ENCODE measurements at places on chromosomes 5 and 9.

- DNase-seq: no peak
Measured at GRCh38 chr5:173479711-173480110, 136.7 kb downstream of the BOD1 start.

DNA sequence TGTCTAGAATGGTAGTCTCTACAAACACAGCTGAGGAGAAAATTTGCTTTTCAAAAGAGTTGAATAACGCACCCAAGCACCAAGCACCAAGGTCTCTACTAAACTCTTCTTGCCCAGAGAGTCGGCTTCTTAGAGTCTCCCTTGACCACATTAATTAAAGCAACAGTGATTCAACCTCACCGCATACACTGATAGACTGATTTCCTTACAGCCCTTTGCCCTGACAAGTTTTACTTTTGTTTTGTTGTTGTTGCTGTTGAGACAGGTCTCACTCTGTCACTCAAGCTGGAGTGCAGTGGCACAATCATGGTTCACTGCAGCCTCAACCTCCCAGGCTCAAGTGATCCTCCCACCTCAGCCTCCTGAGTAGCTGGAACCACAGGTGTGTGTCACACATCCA, 1035.7 kb upstream of the DMAC1 start:
- DNase-seq: no peak

GRCh38 chr9:34685591-34685990, 5.5 kb downstream of the CCL19 start:
- no peak for DNase-seq

DNA sequence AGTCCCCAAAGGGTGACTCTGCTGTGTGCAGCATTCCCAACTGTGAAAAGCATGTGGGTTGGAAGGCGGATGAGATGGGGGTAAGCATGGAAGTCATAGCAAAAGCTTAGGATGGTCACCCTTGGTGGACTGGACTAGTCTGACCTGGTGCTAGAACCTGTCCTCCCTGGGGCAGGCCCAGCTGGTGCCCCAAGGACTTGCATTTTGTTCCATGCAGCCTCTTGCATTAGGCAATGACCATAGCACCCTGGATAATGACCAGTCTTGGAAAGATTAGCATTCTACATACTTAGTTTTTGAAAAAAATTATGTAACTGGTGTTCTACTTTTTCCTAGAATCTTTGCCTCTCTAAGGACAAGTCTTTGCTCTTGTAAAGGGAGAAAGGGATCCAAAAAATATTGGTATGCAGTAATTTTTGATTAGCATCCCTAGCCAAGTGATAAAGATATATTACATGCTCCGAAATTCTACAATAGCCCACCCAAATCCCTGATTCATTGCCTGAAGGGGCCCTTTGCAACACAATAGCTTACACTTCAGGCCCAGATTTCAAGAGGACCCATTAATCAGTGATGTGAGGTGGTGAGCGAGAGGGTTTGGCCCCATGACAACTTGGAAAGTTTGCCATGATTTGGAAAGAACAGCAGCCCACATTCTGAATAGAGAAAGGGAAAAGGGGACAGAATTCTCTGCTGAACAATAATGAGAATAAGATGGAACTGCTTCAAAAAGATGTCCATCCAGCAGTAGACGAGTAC, 93.3 kb upstream of the CD180 start:
- no peak for DNase-seq
